ENCODE measurements at places on chromosomes 12 and 14. TPM values are rescaled to one million over a fixed set of nuclear protein-coding genes. Genes with fewer than 3 reads are reported as not detected.

- DNase-seq = no peak
These were observed 41.5 kb downstream of the ANO6 start for GRCh38 chr12:45257185-45257930.

MARK3 gene
- 80.3 TPM for total RNA-seq

- DNase-seq = no peak
These were observed 2.6 kb upstream of the RCOR1 start for GRCh38 chr14:102589761-102590290.

ADCY4 gene
- 0.40 TPM for total RNA-seq

EPYC gene
- not detected for total RNA-seq

DAO gene
- not detected for total RNA-seq

- no peak for DNase-seq
These were observed 89.5 kb downstream of the FBXO33 start for GRCh38 chr14:39342768-39343167.

DNA sequence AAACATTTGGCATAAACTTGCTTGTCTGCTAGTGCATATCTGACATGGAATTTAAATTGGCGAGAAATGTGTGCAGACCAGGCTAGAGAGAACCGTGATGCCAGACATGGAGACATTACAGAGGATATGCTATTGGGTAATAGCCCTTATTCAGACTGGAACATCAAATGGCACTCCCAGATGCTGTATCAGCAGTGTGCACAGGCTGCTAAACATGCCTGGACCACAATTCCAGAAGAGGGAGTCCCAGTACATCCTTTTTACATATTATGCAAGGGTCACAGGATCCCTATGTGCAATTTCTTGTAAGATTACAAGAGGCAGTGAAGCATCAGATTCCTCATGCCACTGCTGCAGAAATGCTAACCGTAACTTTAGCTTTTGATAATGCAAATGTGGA is 354.5 kb upstream of the FOXG1 start:
- DNase-seq = peak; percentile 20

DNA sequence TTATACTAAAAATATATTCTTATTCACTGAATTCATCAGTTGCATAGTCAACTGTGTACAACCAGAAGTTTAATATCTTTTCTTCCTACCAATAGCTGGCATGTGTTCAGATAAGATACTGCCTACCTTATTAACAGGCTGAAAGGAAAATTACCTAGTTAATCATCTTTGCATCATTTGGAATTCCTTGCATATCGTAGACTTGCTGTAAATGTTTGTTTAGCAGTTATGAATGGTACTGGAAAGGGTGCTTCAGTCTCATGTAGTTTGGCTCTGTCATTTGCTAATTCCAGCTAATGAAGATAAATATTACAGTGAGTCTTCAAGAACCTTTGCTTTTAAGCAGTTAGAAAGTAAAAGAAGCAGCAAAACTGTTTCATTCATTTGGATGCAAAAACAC is 84.4 kb downstream of the PPHLN1 start:
- no peak for DNase-seq

ZDHHC22 gene
- total RNA-seq = not detected

DNA sequence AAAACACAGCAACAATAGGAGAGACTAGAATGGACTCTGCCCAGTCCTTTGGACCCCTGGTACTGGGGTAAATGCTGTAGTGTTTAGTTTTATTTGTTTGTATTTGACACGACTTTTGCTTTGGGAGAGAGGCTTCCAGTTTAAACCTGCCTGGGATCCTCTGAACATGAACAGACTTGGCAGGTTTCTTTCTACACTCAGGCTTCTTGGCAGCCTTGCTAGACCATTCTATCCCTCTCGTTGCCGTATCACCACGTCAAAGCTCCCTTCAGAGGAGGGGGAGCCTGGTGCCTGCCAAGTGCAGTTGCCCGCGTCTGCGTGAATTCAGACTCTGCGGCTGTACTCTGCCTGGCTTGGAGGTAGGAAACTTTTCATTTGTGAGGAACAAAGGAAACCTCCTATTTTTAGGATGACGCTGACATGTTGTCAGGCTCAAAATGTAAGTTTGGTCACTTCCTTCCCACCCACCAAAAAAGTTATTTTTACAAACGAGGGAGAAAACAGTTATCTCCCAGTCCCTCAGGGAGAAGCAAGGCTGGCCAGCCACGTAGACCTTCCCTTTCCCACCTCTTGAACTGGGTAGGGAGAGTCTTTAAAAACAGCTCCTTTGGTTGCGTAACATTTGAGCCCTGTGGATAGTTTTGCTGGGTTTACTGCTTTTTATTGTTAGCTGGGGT is 25.9 kb downstream of the CD9 start:
- no peak for DNase-seq

DNA sequence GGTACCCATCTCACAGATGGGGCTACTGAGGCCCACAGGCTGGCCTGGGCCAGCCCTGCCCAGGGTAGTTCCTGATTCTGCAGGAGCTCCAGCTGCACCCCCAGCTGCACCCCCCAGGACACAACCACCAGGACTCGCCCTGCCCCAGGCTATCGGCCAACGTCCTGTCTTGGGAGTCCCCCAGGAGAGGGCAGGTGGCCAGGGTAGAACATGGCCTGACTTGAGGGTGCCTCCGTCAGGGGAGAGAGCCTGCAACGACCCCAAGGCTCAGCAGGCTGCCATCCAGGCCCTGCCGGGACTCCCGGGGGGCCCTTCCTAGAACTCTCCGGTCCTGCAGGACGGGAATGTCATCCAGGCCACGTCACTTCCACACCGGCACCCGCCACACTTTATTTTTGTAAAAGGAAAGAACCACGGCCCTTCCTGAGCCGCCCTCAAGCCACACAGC is 15.8 kb downstream of the JAG2 start:
- DNase-seq = no peak

DNA sequence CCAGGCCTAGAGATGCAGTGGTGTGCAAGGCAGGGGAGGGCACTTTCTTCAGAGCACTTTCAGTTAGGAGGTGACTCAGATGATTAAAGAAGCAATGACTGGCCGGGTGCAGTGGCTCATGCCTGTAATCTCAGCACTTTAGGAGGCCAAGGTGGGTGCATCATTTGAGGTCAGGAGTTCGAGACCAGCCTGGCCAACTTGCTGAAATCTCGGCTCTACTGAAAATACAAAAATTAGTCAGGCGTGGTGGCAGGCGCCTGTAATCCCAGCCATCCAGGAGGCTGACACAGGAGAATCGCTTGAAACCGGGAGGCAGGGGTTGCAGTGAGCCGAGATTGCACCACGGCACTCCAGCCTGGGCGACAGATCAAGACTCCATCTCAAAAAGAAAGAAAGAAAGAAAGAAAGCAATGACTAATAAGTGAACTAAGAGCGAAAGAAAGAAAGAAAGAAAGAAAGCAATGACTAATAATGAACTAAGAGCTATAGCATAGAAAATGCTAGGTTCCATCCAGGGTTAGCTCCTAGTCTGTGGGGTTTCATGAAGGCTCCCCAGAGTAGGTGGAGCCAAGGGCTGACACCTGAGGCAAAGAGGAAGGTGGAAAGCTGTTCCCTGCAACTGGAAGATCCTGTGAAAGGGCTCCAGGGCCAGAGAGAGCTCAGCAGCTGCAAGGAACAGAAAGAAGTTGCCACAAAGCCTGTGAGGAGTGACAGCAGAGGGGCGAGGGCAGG is 334.5 kb downstream of the CACNA1C start:
- DNase-seq = no peak

KRT3 gene
- total RNA-seq = not detected

- DNase-seq = no peak
These were observed 340.4 kb downstream of the NAV3 start for GRCh38 chr12:78171061-78171460.

GRCh38 chr12:16949871-16950667 is 344.1 kb upstream of the LMO3 start:
- DNase-seq = no peak

DNA sequence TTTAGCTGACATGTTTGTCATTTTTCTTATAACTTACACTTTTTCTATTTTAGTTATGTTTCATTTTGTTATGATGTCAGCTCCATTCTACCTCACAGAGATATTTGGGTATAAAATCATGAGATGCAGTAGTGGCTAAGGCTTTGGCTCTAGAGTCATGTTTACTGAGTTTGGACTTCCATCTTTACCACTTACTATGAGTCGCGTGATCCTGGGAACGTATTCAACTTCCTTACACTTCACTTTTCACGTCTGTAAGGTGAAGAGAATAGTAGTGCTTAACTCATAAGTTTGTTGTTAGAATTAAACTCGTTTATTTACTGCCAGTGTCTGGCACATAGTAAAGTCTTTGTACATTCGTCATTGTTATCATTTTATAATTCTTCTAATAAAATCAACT is 126.3 kb downstream of the ERC1 start:
- no peak for DNase-seq

BCL7A gene
- total RNA-seq = 13.1 TPM

- no peak for DNase-seq
These were observed 6.6 kb upstream of the SLC6A13 start for GRCh38 chr12:269191-269590.

DNA sequence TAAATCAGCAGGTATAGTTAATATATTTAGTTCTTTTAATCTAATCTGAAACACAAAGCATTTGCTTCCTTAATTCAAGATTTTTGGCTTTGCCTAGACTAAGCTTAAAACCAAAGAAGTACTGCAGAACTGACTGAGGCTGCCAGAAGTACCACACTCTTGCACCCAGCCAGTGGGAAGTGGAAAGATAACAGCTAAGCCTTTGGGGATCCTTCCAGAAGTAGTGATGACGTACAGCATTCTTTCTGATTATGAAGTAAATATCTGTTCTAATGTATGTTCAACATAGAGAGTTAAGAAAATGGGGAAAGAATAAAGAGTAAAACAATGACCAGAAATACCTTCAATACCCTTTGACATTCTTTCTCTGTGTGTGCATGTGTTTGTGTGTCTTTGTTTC is 19.3 kb downstream of the NTF3 start:
- DNase-seq = no peak

DNA sequence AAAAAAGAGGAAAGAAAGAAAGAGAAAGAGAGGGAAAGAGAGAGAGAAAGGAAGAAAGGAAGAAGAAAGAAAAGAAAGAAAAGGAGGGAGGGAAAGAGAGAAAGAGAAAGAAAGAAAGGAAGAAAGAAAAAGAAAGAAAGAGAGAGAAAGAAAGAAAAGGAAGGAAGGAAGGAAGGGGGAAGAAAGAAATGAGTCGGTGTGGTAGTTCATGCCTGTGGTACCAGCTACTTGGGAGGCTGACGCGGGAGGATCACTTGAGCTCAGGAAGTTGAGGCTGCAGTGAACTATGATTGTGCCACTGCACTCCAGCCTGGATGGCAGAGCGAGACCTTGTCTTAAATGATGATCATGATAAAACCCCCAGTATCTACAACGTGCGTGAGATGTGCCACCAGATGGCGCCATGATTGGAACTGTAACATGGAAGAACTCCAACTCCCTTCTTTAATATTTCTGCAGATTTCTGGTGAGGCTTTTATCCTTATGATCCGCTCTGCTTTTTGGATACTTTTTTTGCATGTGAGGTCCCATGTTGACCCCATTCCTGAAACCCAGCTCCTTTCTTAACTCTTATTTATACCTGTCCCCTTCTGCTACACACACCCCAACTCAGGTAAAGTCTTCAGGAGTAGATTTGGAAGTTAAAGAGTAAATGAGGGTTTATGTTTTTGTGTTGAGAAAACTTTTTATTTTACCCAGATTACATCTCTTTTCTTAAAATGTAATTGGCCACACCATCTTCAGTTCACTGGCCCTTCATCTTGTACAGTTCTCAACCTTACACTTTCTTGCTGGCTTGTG is 25.6 kb downstream of the RNASE10 start:
- peak; percentile 77 for DNase-seq

GRCh38 chr12:122749569-122750332 is 2.9 kb upstream of the DENR start:
- no peak for DNase-seq

DNA sequence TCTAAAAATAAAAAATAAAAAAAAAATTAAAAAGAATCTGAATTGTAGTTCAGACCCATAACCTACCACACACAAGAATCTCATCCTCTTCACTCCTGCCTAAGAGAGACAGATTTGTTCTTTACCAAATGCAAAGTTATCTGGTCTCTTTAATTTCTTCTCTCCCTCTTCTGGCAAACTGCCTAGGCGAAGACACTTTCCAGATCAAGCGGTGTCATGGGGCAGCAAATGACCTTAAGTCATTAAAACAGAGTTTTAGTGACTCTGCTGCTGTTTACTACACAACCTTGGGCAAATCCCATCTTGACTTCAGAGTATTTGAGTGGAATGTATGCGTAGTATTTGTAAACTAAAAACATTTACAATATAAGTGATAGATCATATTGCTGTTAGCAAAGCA is 60.9 kb upstream of the NID2 start:
- no peak for DNase-seq

GRCh38 chr14:64671591-64671990 is 32.6 kb upstream of the PLEKHG3 start:
- DNase-seq = peak; percentile 73

- DNase-seq = no peak
These were observed 5.4 kb downstream of the ANKRD13A start for GRCh38 chr12:110004598-110004997.

SIX4 gene
- 11.3 TPM for total RNA-seq

DNA sequence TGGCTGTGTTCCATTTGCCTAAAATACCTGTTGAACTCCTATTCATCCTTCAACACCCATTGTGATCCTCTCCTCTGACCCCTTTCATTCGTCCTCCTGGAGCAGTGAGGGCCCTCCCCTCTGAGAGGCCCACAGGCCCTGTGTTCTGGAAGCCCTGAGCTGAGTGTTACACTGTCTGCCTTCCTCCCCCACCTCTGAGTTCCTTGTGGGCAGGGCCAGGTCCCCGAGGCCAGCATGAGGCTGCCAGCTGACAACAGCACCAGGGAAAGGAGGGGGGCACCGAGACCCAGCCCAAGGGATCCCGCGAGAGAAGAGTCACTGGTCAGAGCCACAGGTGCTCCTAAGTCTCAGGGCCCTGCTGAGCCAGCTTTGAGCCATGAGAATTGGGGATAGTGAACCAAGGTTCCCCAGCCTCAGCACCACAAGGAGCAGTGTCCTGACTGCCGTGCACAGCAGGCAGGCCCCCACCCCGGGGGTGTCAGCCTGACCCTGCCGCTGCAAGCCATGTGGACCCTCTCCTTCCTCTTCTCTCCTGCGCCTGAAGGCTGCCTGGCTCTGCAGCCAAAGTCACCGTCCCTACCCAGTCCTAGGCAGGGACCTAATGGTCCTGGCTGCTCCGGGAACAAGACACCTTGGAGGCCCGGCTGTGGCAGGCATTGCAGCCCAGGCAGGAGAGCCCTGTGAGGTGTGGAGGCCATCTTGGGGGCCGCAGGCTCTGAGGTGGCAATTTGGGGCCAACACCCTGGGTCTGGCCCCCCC is 52.5 kb downstream of the BEGAIN start:
- DNase-seq = no peak

GRCh38 chr12:11085419-11085818 is 6.7 kb downstream of the TAS2R43 start:
- no peak for DNase-seq
